Iris pigment epithelial cell (primary cell): ENCODE measurements at places on chromosomes 11 and 22.

DNA sequence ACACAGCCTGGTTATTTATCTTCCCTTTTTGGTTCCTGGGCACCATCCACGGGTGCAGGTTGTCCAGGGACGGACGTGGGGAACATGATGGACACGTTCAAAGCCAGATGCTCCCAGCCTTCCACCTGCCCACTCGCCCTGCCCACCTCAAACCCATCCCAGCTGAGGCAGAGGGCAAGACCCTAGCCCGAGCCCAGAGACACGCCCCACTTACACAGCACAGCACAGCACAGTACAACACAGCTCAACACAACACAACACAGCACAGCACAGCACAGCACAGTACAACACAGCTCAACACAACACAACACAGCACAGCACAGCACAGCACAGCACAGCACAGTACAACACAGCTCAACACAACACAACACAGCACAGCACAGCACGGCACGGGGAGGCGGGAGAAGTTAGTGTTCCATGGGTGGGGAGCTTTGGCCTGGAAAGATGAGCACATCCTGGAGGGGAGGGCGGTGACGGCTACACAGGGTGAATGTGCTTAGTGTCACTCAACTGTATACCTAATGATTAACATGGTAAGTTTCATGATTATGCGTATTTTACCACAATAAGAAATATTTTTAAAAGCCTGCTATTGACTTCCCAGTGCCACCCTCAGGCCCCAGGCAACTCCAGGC is 1507.5 kb downstream of the BRD1 start:
- DNase-seq, result no peak

DNA sequence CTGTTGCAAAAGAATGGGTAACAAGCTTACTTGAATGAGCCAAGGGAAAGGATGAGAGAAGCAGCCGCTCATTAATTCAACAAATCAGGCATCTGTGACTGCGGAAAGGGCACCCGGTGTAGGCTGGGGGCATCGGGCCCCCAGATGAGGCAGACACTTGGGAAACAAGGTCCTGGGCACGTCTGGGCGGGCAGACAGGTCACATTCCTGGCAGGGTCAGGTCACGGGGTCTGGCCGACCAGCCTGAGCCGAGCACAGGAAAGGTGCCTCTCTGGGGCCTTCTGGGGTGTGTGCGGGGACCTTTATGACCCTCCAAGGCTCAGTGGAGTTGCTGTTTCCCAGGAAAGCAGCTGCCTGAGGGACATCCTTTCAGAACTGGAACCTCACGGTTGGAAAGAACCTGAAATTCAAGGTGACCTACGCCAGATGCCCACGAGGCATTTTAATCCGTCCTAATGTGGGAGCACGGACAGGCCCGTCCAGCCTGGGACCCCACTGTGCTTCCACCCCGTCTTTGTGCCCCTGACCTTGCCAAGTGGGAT is 57.1 kb downstream of the ST14 start:
- no peak for DNase-seq

DNA sequence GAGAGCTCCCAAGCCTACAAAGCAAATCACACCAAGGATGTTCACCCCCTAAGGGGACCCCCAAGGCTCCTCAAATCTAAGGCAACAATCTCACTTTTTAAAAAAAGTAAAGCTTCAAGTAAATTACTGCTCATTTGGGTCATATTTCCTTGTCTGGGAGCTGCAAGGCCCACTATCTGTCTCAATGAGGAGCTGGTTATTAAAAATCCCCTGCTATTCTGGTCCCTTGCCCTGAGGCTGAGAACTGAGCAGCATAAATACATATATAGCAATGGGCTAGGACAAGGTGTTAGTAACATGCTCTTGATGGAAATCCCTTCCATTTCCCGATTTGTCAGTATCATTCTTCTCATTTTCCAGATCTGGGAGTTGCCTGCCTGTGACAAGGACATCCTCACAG is 119.2 kb downstream of the ETS1 start:
- DNase-seq, result no peak

GRCh38 chr11:28529046-28529445 is 420.9 kb downstream of the METTL15 start:
- peak; percentile 96 for DNase-seq

DNA sequence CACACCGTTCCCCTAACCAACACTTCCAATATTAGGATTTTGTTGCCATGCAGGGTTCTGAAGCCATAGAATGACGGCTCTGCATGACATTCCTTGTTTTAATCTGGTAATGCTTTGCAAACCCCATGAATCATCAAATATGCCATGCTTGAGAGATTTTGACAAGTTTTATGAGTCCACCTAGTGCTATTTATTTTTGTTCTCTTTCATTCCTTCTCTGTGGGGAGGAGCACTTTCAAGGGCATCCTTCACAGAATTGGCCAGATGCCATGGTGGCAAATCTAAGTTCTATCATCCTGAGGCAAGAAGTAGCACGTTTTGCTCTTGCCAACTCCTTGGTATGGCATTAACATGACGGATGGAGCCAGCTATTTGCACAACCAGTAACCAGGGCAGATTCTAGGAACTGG is 268.4 kb downstream of the FAM76B start:
- DNase-seq, result peak; percentile 37

GRCh38 chr11:105719073-105719822 is 109.4 kb downstream of the GRIA4 start:
- DNase-seq, result peak; percentile 86

- DNase-seq, result peak; percentile 65
Observed at GRCh38 chr11:124108156-124108555, 7.1 kb upstream of the VWA5A start.

GRCh38 chr11:57903441-57904123 is 120.1 kb upstream of the OR9Q1 start:
- DNase-seq, result no peak

DNA sequence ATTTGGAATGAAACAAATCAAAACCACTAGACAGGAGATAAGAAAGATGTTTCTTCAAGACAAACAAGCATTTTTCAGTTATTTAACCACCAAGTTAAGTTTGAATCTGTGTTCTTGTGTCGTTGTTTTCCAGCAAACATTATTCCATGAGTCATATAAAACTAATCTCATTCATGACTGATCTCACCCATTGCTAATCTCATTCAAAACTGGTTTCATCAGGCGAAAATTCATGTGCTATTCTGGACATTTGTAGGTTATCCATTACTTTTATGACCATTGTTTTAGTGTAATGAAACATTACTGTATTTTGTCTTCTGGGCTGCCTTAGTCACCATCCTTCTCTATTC is 221.8 kb downstream of the DDX10 start:
- DNase-seq, result peak; percentile 85

DNA sequence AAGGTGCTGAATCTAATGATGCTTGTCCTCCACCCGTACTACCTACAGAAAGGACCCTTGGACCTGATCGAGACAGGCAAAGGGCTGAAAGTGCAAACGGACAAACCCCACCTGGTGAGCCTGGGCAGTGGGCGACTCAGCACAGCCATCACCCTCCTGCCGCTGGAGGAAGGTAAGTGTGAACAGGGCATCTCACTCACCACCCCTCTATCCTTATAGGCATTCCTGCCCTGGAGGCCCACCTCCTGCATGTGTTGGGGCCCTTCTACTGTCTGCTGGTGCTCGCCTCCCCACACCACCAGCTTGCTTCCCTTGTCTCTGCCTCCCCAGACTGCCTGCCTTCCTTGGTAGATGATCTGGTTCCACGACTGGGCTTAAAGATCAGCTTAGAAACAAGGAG is 7.1 kb downstream of the PHLDB1 start:
- DNase-seq, result no peak

DNA sequence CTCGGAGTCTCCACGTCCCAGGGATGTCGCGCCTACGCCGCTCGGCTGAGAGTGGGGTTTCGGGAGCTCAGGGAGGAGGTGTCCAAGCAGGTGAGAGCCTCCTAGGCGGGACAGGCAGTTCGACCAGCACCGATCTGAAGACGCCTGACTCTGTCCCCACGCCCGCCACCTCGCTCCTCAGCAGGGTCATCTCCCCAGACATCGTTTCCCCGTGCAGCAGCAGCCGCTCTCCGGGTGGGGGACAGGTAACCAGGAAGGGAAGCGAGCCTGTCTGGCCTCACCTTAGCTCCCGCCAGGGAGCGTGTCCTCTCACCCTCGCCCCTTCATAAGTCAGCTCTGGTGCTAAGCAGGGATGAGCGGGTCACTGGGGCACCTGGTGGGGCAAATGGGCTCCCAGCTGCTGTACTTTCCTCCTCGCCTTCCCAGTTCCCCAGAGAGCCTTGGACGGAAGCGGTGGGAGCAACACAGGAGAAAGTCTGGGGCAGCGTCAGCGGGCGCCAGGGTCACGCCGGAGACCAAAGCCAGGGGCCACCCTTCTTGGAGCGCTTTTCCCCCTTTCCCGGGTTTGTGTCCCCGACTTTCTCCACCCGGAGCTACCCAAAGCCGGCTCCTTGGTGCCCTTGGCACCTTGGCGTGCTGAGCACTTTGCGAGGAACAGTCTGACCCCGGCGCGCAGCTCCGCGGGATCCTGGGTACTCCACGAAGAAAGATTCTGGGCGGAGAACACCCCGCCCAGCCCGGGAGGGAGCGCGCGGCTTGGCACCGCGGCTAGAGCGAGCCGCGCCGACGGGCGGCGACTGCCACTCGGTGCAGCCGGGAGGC is 1.6 kb downstream of the SPON1 start:
- no peak for DNase-seq

GRCh38 chr11:12531020-12531419 is 143.2 kb upstream of the TEAD1 start:
- DNase-seq, result no peak

DNA sequence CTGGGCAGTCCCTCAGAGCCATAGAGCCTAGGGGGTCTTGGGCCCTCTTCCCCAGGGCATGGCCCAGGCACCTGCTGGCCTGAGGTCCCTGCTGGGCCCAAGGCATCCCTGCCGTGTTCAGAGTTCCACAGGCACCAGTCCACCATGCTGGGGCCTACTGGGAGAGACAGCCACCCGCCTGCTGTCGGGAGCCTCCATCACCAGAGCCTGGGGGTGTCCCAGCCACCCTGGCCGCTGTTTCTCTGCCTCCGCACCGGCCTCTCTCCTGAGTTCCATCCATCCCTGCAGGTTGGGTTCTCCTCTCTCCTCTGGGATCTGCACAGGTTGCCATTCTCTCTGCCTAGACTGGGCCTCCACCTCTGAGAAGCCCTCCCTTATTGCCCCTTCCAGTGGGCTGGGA is 68.6 kb downstream of the KCNQ1 start:
- no peak for DNase-seq

- DNase-seq, result peak; percentile 94
Observed at GRCh38 chr11:93000511-93001476, 31.3 kb downstream of the MTNR1B start.

DNA sequence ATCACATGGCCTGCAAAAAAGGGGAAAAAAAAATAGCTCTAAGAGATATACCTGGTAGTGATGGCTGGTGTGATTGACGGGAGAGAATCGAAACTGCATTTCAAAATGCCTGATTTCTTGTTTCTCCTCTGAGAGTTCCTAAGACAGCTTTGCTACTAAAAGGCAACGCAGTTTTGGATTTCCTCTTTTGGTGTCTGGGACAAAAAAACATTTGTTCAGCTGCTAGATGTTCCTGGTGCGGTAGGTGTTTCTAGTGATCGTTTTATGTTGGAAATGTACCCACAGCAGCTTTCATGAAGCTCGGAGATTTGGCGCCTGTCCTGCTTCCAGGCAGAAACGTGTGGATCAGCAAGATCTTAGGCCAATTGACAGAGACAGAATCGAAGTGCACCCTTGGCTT is 18.1 kb downstream of the P2RX3 start:
- DNase-seq, result no peak

GRCh38 chr11:15969281-15969680 is 387.1 kb downstream of the SOX6 start:
- DNase-seq, result peak; percentile 91

DNA sequence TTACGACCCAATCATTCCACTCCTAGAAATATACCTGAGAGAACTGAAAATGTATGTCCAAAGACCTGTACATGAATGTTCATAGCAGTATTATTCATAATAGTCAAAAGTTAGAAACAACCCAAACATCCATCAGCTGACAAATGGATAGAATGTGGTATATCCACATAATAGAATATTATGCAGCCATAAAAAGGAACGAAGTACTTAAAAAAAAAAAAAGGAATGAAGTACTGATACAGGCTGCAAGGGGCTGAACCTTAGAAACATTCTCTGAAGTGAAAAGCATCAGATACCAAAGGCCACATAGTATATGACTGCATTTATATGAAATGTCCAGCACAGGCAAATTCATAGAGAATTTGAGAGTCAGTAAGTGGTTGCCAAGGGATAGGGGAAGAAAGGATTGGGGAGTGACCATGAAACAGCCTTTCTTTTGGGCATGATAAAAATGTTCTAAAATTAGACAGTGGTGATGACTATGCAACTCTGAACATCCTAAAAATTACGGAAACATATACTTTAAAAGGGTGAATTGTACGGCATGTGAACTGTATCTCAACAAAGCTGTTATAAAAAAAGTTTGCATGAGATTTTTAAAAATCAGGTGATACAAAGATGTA is 1.8 kb downstream of the TPST2 start:
- no peak for DNase-seq

- DNase-seq, result no peak
Observed at GRCh38 chr11:121368364-121369240, 76.0 kb downstream of the SC5D start.

DNA sequence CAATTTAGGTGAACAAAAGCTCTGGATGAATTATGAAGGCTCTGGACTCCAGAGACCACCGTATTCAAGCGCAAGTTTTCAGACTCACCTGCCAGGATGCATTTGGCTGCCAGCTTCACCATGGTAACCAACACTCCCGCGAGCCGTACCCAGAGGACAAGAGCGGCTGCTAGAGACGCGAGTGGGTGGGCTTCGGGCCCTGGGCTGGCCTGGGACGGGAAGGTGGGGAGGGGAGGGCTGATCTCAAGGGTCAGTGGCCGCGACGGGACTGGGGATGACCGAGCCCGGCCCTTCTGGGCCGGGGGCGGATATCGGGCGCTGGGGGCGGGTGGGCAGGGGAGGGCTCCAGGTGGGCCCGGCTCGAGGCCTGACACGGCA is 344 bp downstream of the IFT27 start:
- DNase-seq, result peak; percentile 15

DNA sequence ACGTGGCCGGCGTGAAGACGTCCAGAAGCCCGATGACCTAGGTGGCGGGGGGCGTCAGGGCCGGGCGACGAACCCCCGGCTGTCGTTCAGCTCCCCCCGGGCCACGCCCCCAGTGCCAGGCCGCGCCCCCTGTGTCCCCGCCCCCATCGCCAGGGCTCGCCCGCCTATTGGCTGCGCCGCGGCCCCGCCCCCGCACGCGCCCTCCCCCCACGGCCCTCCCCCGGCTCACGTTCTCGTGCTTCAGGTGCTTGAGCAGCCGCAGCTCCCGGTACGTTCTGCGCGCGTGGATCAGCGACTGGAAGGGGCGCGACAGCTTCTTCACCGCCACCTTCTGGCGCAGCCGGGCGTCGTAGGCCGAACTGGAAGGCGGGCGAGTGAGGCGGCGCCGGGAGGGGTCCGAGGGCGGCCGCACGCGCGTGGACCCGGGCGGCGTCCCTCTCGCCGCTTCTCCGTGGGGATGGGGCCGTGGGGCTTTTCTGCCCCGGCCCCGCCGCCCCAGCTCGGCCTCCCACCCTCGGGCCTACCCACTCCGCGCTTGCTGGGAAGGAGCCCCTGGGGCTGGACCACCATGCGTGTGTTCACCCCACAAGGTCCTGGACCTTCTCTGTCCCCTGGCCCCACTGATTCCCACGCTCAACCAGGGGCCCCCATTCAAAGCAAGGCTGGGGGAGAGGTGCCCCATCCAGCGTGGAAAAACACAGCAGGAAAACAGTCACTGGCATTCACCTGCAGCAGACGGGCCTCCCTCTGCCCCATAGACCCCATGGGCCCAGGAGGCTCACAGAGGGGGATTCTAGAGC is 2.4 kb downstream of the MAPK11 start:
- DNase-seq, result peak; percentile 51
